ENCODE measurements at places on chromosomes 7 and 10.

DNA sequence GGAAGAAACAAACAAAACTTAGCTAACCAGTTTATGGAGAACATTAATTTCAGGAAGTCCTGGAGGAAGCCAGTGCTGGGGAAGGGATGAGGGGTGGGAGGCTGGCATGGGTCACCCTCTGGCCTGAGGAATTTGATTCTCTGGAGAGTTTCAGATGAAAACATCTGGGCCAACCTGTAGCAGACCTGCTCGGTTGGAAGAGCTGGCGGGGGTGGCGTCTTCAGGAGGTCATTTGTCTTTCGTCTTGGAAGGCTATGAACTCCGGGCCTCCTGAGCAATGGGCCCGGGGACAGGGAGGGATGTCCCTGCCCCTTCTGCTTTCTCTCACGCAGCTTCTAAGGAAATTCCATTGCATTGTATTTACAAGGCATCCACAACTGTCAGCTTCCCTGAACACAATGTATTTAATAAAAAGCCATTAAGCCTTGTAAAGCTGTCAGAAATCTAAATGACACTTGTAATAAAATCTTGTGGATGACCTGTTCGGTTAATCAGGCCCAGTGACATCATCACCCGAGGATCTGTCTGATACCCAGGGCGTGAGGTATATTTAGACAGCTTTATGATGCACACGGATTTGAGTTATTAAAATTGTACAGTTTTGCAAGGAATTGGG is 250.5 kb downstream of the RAB11FIP2 start:
- DNase-seq = no peak

DNA sequence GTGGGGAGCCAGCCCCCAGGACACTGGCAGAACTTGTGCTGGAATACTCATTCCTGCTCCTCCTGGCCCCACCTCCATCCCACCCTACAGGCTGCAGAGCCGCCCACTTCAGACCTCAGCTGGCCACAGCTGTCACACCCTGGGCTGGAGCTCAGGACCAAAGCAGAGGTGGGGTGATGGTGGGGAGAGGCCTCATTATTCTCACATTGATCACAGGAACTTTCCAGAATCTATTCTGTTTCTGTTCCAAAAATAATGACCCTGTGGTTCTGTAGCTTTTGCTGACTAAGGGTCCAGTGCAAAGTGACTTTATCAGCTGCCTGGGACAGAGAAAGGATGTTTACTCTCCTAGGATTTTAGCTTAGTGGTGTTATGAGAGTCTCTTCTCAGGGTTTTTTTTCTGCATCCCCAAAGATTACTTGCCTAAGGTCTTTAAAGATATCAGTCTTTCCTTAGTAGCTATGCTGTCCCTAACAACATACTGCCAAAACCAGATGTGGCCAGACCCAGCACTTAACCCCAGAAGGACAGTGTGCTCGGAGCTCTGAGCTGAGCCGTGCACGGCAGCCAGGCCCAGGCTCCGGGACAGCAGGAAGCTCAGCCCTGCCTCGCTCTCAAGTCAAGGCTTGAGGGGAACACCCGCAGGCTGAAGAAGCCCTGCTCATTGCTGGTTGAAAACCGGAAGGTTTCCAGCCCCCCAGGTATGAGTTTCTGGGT is 223.3 kb downstream of the MLLT10 start:
- no peak for DNase-seq

- DNase-seq = no peak
Observed at GRCh38 chr10:113305871-113306270, 247.0 kb upstream of the HABP2 start.

- no peak for DNase-seq
Observed at GRCh38 chr10:125094806-125095205, 65.6 kb downstream of the CTBP2 start.

GRCh38 chr10:21057989-21058388 is 160.9 kb upstream of the NEBL start:
- no peak for DNase-seq

DNA sequence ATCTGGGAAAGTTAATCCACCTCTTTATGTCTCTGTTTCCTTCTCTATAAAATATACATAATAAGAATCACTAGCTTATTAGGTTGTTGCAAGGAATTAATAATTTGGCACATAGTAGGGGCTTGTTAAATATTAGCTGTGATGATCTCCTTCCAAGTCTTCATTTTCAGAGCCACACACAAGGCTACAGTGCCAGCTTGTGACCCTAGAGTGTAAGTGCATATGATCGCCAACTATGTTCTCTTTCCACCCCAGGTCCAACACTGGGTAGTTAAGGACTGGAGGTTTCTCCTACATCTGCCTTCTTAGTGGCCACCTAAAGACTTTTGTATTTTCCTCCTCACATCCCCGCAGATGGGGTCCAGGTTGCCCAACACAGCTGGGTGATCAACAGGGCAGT is 17.9 kb upstream of the ACSM6 start:
- no peak for DNase-seq

GRCh38 chr7:840001-840600 is 7.8 kb downstream of the SUN1 start:
- no peak for DNase-seq

- peak; percentile 19 for DNase-seq
Observed at GRCh38 chr7:94510582-94511496, 1.2 kb downstream of the CASD1 start.

DNA sequence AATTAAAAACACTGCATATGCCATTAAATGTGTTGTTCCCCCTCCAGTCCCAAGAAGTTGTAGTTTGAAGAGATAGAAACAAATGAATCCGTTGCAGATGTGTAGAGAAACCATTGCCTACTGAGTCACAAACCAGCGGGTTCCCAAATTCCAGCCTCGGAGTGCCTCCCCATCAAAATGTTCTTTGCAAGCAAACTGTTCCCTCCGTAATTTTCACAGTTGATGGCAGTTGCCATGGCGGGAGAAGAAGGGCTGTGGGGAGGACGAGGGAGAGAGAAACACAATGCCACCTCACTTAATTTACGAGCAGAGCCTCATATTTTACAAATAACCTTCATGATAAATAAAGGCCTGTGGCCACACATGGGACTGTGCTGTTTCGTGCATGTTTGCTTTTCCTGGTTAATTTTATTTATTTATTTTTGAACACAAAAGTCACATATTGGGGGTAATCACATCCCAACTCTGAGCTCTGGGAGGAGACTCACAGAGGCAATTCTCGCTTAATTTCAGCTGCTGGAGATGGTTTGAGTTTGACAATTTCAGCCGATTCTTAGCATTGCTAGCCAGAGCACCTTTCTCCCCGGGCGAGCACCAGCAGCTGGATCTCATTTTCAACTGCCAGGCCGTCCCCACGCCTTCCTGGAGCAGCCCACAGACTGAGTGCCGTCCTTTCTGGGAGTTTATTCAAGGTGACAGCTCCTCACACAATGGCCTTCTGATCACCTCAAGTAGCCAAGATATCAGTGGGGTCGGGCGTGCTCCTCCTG is 1084.2 kb downstream of the KCNMA1 start:
- no peak for DNase-seq

- DNase-seq = no peak
Observed at GRCh38 chr7:123639631-123640030, 16.0 kb upstream of the LMOD2 start.

DNA sequence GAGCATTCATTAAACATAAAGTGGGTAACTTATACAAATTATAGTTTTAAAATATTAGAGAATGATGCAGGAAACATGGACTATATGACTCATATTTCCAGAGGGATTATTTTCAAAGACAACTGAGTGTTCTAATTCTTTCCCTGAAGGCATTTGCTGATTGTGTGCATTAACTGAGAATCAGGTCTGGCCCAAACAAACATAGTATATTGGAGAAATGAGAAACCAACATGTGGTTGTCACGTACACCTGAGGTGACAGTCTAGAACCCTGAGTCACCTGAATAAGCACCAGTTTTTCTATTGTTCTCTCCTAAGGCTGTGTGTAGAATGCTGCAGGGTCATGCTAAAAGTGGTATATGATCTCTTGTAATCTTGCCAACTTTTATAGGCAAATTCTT is 1125.7 kb downstream of the XPNPEP1 start:
- no peak for DNase-seq

DNA sequence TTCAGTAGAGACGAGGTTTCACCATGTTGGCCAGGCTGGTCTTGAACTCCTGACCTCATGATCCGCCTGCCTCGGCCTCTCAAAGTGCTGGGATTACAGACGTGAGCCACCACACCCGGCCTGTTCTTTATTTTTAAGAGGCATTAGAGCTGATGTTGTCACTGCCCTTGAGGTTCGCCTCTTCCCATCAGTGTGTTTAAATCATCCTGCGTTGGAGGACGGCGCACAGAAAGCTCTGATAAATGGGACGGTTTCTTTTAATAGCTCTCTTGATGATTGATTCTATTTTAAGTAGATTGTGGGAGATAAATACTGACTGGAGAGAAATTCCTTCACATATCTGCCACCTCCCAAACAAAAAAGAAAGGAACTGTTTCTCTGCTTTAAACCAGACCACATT is 29.0 kb downstream of the UPP1 start:
- no peak for DNase-seq

GRCh38 chr7:45979275-45980180 is 58.5 kb upstream of the IGFBP3 start:
- no peak for DNase-seq

DNA sequence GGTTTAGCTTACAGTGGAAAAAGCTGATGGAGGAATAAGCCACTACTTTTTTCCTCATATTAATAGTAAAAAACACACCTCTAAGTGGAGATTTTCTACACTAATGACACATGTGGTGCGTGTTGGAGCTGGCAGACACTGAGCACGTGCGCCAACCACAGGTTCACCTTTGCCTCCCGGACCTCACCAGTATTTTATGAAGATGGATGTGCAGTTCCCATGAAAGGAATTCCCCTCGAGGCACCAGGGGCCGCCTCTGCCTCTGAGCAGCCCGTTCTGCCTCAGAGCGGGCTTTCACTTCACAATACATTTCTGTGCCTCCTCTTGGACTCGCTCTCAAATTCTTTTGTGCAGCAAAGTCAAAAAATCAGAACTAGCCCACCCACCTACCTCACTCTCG is 477.5 kb upstream of the ADARB2 start:
- DNase-seq = no peak

GRCh38 chr7:134645935-134646334 is 718 bp upstream of the BPGM start:
- no peak for DNase-seq

DNA sequence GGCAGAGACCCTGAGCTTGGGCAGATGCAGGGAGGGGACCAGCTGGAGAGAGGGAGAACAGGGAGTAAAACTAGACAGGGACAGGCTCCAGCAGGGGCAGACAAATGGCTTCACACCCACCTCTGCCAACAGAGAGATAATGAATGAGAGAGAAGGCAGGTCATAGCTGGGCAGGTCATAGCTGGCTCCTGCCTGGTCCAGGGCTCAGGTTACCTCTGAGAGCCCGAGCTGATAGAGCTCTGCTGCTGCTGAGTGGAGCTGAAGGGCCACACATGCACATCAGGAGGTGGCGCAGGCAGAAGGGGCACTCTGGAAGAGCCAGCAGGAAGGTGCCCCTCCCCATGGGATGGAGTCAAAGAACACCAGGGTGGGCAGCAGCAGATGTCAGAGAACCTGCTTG is 154.2 kb downstream of the GFRA1 start:
- no peak for DNase-seq

DNA sequence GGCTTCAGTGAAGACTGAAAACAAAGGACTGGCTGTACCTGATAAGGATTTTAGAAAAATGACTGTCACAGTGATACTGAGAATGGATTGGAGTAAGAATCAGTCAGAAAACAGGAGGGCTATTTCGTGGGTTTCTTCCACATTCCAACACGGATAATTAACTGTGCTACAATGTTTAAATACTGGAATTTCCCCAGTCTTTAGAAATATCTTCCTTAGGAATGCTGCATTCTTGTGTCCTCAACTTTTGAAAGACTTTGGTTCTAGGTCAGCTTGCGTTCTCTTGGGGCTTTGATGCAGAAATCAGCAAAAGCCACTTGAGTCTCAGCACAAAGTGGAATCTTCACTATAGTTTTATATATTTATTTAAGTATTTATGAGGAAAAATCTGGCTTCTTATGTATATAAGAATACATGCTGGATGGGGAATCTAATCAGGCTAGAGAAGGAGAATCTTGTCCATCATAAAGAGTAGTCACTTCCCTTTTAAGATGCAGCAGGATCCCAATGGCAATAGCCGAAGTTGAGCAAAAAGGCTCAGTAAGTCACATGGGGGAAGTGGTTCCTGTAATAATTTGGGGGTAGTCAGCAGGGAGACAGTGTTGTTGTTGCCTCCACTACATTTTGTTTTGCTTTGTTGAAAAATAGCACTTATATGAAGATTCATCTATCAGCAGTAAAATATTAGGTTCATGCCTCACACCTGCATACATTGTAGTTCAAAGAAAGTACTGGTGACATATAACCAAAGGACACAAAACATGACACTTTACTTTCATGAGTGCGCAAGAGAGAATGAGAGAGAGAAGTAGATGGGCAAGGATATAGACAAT is 86.0 kb downstream of the CH25H start:
- DNase-seq = no peak

GRCh38 chr7:86904949-86905834 is 154.3 kb downstream of the ELAPOR2 start:
- DNase-seq = no peak

DNA sequence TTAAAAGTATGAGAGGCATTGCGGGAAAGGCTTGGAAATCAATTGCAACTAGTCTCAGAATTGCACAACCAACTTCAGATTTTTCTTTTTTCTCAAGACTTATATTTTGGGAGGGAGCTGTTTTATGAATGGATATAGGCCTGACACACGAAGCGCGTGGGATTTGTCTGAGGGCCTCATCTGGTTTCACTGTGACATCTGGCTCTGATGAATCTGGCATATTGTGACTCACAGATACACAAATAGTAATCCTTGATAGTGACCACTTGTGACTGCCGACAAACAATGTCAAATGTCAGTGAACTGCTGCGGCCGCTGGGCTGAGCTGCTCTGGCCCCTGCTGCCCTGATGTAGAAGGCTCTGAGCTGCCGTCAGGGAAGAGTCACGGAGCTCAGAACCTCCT is 655.1 kb downstream of the INHBA start:
- no peak for DNase-seq

DNA sequence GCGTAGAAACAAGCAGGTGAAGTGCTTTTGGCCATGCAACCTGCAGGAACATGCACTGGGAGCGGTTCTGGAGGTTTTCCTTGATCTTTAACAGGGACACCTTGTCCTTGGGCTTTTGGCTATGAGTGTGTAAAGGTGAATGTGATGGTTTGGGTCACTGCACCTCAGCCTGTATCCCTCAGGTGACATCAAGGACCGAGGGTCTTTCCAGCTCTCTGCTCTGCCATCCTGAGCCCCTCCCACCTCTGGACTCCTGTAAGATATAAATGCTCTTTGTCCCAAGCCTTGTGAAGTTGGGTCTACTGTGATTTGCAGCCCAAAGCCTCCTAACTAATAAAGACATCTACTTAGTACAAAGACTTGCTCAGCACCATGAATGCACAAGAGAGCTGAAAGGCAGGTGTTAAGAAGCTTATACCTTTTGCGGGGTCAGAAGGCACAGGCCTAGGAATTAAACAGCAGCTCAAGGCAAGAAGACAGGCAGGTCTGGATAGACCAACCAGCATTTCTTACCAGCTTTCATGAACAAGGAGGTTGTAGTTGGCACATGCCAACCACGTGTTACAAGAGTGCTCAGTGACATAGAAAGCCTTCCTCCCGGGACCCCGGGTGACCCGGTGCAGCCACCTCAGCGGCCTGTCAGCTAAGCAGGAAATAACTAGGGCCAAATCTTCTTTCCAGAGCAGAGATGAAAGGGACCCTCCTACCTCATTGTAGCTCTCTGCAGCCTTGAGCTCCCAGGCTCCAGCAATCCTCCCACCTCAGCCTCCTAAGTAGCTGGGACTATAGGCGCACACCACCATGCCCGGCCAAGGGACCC is 89.9 kb downstream of the CARD11 start:
- no peak for DNase-seq

Measured in stimulated activated CD8-positive, alpha-beta memory T cell treated with anti-CD3 and anti-CD28 coated beads, Interleukin-4, amount 100 ng/mL, for 1 hour (primary cell).